Common myeloid progenitor, CD34-positive (primary cell): ENCODE measurements at places on chromosomes 16 and 17.

DNA sequence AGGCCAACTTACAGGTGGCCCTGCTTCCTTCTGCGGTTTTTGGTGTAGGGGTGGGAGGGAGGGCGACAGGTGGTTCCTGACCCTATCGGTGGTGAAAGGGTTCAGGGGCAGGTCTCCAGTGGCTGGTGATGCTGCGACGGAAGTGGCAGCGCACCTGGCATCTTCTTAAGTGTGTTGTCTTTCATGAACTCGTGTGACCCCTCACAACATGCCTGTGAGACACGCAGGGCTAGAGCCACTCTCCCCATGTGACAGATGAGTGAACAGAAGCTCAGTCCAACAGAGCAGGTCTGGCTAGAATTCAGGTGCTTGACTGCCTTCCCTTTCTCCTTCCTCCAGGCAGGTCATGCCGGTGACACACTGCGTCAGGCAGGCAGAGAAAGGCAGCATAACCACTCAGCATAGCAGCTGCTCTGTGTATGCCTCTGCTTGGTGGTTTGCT is 8.0 kb downstream of the TNFAIP1 start:
- DNase-seq: no peak

DNA sequence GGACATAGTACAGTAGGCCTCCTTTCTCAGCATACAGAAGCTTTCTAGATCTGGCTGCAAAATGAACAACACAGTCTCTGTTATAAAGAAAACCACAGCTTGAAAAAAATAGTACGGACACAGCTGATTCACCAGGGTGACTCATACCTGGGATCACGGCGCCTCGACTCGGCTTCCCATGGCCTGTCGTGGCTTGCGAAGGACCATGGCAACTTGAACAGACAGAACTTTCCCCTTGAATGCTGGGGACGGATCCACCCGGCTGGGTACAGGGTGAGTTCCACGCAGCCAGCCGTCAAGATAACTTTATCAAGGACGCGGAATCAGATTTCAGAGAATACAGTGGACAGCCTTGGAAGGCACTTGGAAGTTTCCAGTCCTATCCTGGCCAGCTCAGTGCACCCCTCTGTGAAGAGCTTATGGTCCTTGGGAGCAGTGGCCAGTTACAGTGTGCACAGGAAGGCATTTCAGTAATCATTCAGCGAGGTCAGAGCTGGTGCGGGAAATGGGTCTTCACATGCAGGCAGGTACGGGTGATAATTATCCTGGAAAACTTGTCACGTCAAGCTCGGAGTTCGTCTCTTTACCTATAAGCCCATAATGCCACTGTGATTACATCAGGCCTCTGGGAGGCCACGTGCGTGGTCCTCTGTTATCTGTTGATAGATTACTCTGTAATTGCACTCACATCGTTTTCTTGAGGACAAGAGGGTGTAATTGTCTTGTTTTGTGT is 57.9 kb upstream of the MAF start:
- peak; percentile 13 for DNase-seq

- DNase-seq: peak; percentile 9
Measured at GRCh38 chr17:54727624-54728023, 173.0 kb upstream of the TOM1L1 start.

GRCh38 chr16:89426736-89427530 is 63.4 kb downstream of the ANKRD11 start:
- no peak for DNase-seq

DNA sequence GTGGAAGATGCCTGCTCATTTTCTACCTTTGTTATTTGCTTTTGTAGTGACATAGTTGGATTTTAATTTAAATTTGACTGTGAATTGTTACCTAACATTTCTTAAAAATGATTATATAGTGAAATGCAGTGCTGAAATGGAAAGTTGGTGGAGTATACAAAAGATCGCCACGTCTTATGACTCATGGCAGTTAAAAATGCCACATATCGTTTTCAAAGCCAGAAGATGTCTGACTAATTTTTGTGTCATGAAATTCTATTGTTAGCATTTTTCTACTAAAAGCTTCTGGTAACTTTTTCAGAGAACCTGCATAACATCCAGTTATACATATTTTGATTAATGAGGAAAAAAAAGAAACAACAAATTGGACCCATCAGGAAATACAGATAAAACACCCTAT is 20.6 kb downstream of the MAP2K4 start:
- no peak for DNase-seq

- no peak for DNase-seq
Measured at GRCh38 chr16:12390074-12390605, 413.5 kb downstream of the CPPED1 start.

DNA sequence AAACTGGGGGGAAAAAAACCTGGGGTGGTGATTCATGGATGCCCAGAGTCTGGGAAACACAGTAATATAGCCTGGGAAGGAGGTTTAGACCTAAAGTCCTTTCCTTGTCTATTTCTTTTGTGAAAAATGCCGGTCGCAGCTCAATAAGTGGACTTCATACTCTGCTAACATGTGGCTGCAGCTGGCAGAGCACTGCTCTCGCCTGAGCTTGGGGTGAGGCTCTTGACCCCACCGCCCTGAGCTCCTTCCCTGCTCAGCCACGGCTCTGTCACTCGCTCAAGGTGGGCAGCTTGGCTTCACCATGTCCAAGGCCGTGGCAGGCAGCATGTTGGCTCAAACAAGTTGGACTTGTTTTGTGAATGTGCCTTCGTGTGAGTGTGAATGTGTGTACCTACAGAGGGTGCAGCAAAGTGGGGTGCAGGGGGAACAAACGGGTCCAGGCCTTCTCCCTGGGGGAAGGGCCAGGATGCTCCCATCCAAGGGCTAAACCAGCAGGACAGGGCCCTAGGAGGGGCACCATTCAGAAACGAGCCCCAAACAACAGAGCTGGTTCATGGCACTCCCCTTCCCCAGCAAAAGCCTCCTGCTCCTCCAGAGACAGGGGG is 4.9 kb downstream of the FA2H start:
- DNase-seq: no peak

GRCh38 chr16:2210386-2211365 is at the start of gene BRICD5:
Gene BRICD5 (minus strand): TSS chr16:2210863. CDS start chr16:2210833, 30 bp downstream.
- DNase-seq: no peak

DNA sequence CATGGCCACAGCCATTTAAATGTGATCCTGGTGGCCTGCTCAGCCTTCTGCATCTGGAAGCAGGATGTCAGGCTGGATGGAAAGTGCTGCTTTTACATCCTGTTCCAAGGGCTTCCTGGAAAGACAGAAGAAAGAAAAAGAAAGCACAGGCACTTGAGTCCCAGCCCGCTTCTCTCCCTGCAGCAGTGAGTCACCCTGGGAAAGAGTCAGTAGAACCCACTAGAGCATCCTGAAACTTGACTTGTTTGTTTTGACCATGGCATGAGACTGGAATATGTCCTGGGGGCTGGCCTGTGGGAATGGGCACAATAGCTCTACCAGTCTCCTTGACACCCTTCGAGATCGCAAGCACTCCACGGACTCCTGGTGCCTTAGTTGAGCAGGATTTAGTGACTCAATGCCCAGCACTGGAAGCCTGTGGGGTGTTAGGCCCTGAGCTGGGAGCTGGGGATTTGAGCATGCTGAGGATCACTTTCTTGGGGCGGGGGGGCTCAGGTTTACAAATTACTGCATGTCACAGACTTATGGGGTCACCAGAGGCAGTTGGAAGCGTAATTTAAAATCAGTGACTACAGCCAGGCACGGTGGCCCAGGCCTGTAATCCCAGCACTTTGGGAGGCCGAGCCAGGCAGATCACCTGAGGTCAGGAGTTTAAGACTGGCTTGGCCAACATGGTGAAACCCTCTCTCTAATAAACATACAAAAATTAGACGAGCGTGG is 22.1 kb upstream of the GNA13 start:
- no peak for DNase-seq

DNA sequence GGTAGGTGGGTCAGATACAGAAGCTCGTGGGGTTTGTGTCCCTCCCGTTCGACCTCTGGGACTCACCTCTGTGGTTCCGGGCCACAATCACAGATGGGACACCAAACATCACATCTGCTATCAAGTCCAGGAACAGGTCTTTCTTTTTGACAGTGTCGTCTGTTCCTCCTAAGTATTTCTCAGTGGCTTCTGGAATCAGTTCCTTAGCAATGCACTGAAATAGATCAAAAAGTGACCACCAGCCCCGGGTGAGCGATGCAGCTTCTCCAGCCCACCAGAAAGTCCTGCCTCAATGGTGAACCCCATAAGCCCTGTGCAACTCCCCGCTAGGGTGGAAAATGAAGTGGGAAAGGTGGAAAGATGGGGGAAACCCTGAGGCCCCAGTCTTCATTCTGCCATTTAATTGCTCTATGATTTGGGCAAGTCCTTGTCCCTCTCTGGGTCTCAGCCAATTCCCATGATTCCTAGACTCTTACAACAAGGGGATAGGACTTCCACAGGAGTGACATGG is 22.4 kb downstream of the CES1 start:
- DNase-seq: no peak

DNA sequence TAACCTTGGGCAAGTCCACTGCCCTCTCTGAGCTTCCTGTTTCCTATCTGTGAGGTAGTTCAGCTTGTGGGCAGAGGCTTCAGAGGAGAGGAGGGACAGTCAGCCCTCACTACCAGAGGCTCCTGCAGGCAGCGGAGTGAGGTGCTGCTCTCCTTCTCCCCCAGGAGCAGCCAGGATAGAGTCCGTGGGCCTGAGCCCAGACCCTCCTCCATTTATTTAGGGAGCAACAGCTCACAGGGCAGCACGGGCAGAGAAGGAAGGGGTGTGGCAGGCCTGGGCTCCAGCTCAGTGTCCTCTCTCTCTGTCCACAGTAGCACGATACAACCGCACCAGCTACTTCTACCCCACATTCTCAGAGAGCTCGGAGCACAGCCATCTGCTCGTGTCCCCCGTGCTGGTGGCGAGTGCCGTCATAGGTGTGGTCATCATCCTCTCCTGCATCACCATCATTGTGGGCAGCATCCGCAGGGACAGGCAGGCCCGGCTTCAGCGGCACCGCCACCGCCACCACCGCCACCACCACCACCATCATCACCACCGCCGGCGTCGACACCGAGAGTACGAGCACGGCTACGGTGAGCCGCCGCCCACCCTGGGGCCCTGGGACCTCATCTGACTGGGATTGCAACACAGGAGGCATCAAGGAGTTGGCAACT is 42.3 kb downstream of the BEAN1 start:
- no peak for DNase-seq

- DNase-seq: peak; percentile 77
Measured at GRCh38 chr17:70168044-70168976, 1.0 kb upstream of the KCNJ2 start.

DNA sequence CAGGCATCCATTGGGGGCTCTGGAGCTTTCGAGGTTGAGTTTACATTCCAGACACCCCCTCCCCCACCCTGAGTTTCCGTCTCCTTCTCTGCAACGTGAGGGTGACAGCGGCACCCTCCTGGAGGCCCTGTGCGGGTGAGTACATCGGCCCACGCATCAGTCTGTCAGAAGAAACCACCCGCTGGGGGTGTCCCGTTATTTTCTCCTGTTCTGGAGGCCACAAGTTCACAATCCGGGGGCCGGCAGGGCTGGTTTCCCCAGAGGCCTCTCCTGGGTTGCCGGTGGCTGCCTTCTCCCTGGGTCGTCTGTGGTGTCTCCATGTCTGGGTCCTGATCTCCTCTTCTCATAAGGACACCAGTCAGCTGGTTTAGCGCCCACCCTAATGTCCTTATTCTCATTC is 35.7 kb downstream of the GSE1 start:
- no peak for DNase-seq

GRCh38 chr17:7846765-7847661 is 7.9 kb upstream of the TMEM88 start:
- DNase-seq: no peak

GRCh38 chr16:8237452-8237851 is 352.9 kb downstream of the TMEM114 start:
- no peak for DNase-seq

- no peak for DNase-seq
Measured at GRCh38 chr17:61926826-61927207, 965 bp downstream of the INTS2 start.

- no peak for DNase-seq
Measured at GRCh38 chr17:46020023-46020761, 21.1 kb downstream of the STH start.

DNA sequence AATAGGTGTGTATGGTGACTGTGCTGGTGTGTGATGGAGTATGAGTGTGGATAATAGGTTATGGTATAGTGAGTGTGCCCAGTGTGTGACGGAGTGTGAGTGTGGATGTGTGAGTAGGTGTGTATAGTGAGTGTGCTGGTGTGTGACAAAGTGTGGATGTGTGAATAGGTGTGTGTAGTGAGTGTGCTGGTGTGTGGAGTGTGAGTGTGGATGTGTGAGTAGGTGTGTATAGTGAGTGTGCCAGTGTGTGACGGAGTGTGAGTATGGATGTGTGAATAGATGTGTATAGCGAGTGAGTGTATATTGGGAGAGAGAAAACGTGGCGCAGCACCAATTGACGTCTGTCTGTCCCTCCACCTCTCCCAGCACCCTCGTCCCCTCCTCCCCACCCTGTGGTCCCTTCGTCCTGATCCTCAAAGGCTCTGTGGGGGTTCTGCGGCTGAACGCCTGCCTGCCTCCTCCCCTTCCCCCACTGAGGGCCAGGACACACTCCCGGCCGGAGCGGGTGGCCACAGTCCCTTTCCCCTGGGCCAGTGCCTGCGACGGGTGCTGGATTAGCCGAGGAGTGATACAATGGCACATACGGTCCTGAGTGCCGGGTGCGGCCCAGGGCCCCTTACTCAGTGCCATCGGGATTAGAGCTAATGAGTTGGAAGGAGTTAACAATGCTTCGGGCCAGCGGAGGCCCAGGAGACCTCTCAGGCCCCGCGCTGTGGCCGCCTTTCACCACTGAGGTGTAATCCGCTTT is 160.0 kb downstream of the MRM1 start:
- no peak for DNase-seq

DNA sequence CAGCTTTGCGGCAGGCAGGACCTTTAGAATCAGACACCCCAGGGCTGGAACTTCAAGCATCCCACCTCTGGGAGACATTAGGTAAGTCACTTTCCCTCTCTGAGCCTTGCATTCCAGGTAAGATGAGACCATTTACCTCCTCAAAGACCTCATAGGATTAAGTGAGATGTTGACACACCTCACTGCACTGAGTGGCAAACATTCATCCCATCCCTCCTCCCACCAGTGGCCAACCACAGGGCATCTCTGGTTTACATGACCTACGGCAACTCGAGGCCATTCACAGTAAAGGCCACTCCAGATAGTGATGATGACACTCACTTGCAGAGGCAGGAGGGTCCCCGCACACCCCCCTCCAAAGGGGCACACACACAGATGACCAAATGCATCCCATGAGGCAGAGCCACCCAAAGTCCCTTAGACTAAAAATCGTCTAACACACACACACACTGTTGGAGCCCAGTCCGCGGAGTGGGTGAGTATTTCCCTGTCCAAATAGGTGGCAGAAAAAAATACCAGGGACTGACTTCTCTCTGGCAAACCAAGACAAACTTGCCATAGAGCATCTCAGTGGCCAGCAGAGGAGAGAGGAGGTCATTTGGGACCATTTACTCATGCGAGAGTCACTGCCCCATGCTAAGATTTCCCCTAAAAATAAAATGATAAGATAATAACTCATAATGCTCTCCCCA is 454.9 kb downstream of the SOX9 start:
- no peak for DNase-seq

DNA sequence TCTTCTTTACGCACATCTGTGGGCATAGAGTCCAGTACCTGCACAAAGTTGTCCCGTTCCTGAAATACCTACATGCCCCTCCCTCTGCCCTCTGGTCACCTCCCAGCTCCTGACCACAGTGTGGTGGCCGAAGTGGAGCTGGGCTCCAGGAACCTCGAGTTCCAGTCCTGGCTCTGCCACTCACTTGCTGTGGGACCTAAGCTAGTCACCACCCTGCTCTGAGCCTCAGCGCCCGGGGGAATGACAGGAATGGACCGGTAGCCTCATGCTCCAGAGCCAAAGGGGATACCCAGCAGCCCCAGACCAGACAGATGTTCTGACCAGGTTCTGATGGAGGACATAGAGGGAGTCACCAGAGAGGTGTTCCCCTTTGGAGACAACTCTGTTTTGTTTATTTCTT is 26.7 kb upstream of the ITGA3 start:
- DNase-seq: no peak
